ENCODE measurements at places on chromosomes 6 and 20.

DNA sequence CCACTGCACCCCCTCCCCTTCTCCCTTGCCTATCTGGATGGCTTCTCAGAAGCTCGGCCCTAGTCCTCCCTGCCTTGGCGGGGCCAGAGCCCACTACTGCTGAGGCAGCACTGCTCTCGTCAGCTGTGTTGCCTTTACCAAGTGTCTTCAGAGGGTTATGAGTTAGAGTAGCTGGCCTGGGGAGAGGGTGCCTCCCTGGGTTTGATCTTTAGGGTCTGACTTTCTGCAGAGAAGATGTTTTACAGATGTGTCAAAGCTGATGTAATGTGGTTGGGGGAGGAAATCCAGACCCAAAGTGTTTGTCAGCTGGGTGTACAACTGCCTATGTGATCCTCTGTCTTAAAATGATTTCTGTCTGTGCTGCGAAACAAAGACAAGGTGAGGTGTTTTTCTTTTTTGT, 30.4 kb upstream of the PI16 start:
- DNase-seq = no peak

- DNase-seq = no peak
Measured at GRCh38 chr6:145139895-145140294, 595.4 kb downstream of the EPM2A start.

GRCh38 chr6:139754898-139755775, 380.7 kb upstream of the CITED2 start:
- no peak for DNase-seq

DNA sequence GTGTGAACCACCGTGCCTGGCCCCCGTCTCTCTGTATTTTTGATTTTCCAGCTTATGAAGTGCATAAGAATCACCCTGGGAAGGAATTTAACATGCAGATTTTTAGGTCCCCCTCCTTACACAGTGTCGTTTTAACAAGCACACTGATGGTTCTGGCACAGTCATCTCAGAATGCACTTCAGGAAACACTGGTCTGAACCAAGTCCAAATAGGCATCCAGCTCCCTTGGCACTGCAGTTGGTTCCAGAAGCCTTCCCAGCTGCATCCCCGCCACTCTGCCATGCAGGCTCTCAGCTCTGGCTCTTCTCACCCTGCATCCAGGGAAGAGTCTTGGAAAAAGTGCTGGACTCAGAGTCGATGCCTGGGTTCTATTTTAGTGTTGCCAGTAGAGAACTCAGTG, 20.1 kb downstream of the RIPOR2 start:
- no peak for DNase-seq

GRCh38 chr6:37804586-37804985, 14.9 kb upstream of the ZFAND3 start:
- DNase-seq = no peak

Measured in Caki2 (cell line).